Adrenal gland (tissue), 19 donors: ENCODE measurements at places on chromosomes 6 and 20.
A peak's percentile ranks its signal among the peaks of the same experiment; 100 is the strongest.

DNA sequence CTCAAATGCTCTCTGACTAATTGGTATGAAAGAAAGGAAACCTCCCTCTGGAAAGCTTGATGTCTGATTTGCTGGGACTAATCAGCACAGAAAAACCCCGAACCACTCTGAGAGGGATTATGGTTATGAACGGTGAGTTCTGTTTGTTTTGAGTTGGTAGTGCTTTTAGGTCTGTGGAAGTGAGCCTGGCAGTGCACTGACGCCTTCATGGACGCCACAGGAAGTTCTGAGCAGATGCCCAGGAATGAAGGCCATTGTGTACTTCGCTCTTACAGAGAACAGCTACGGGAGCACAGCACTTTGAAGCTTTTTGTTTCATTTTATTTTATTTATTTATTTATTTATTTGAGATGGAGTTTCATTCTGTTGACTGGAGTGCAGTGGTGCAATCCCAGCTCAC lies 754.1 kb downstream of the QKI start:
- no peak overlapping the region for H3K27ac ChIP-seq
- H3K27me3 ChIP-seq, result no peaks in the 10 kb centered on the region
- no peak for DNase-seq
- no peak overlapping the region for H3K4me3 ChIP-seq
- H3K36me3 ChIP-seq, result no peaks in the 10 kb centered on the region

DNA sequence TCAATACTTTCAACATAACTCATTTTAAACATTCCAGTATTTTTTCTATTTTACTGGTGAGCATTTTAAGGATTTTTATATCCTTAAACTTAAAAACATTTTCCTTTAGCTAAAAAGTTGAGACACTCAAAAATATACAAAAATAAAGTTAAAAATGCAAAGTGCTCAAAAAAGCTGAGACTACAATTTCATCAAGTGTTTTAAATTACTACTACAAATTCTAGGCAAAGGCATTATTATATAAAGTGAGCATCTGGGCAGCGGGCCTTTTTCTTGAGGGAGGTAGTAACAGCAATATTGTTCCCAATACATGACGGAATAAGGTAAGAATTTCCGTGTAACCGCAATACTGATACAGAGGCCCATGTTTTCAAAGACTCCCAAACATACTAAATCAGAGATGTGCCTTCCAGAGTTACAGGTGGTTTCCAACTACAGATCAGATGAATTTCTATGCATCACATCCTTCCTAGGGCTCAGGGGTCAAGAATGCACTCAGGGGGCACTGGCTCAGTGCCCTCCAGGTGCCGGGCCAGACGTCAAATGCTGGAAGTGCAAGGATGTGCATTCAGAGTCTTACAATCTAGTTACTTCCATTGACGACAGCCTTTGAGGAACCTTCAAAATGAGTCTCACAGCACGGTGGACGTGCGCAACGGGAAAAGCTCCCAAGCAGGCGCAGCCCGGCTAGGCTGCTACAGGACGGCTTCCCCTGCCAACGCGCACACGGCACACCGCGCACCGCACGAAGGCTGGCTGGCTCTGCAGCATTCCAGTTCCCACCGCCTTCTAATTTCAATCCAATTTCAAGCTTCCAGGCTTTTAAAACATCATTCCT lies 1.7 kb downstream of the PHF10 start:
- no peaks in the 10 kb centered on the region for H3K36me3 ChIP-seq
- peak overlapping the region; percentile 83 for H3K4me3 ChIP-seq
- H3K27me3 ChIP-seq, result no peaks in the 10 kb centered on the region
- peaks cover 10% of the 10 kb centered on the region for H3K4me1 ChIP-seq
- peak; percentile 52 for DNase-seq
- H3K27ac ChIP-seq, result peak overlapping the region; percentile 83

DNA sequence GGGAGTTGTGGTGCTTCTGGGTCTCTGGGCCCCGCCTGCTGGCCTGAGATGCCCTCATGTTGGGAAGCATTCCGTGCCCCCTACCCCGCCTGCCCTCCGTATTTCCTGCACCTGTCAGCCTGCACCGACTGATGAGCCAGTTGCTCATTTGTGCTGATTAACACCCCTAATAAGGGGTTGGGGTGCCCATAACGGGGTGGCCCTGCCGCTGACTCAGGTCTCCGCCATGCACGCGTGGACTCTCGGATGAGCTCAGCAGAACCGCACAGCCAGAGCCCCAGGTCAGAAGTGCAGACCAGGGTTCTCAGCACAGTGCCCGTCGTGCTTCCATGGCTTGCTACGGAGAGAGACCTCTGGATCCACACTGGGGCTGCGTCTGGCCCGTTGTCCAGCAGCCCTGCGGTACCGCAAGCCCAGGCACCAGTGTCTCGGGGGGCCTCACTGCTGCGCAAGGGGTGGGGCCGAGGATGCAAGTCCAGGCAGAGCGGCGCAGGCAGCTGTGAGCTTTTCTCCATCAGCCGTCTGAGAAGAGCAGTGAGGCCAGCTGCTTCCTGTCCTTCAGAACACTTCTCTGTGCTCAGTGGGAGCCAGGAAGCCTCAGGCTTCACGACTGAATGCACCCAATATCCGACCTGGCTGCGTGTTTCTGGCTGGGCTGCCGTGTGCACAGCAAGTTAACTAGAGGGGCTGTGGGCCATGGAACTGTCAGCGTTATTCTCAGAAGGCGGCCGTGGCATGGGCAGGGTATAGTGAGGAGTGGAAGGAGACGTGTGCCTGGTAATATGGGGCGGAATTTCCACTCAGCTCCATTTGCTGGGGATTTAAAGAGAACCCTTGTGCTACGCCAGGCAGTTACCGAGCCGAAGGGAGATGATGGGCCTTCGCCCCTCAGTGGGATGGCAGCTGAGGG lies 18.6 kb downstream of the MTG2 start:
- H3K36me3 ChIP-seq, result peaks cover 51% of the 10 kb centered on the region
- no peaks in the 10 kb centered on the region for H3K27me3 ChIP-seq
- H3K4me1 ChIP-seq, result no peaks in the 10 kb centered on the region
- DNase-seq, result no peak
- no peak overlapping the region for H3K27ac ChIP-seq

DNA sequence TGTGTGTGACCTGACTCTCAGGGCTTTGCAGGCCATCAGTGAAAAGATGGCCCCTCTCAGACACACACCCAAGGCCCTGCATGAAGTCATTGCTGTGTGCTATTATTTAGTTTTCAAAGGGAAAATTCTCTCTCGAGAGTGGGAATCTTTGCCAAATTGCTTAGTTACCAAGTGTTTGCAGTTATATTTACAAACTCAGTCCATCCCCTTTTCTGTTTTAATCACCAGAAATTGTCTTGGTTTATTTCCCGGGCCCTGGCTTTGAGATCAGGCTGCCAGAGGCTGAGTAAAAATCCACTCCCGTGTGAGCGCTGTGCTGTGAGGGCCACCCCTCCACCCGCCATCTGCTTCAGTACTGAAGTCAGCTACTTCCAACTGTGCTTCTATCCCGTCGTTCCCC lies 163.1 kb downstream of the SOD2 start:
- H3K4me3 ChIP-seq, result no peak overlapping the region
- H3K27ac ChIP-seq, result no peak overlapping the region
- H3K4me1 ChIP-seq, result no peaks in the 10 kb centered on the region

GRCh38 chr6:114739656-114740055 lies 396.8 kb upstream of the HS3ST5 start:
- no peaks in the 10 kb centered on the region for H3K4me1 ChIP-seq
- H3K36me3 ChIP-seq, result no peaks in the 10 kb centered on the region
- H3K4me3 ChIP-seq, result no peak overlapping the region
- H3K27ac ChIP-seq, result no peak overlapping the region

- no peak overlapping the region for H3K4me3 ChIP-seq
- no peaks in the 10 kb centered on the region for H3K4me1 ChIP-seq
- no peaks in the 10 kb centered on the region for H3K27me3 ChIP-seq
- H3K27ac ChIP-seq, result no peak overlapping the region
- peaks cover 68% of the 10 kb centered on the region for H3K36me3 ChIP-seq
- DNase-seq, result no peak
Measured at GRCh38 chr6:2890976-2891767, 11.9 kb downstream of the SERPINB9 start.

DNA sequence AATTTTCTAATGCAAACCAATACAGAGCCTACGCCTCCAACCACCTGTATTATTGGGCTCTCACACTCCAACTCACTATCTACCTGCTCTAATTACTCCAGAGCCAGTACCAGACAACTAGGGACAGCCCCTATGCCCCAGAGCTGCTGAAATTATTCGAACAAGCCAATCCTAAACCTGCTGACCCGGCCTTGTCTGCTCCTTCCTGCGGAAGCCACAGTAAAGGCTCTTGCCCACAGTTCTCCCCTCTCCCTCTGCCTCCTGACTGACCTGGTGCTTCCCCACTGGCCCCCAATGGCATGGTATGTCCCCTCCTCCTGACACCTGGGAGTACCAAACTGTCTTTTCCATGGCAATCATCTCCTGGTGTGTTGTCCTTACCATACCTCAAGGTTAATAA lies 4.1 kb upstream of the TOX2 start:
- DNase-seq, result no peak
- peaks cover 13% of the 10 kb centered on the region for H3K27me3 ChIP-seq
- H3K27ac ChIP-seq, result no peak overlapping the region
- H3K36me3 ChIP-seq, result no peaks in the 10 kb centered on the region
- H3K4me3 ChIP-seq, result no peak overlapping the region
- H3K4me1 ChIP-seq, result no peaks in the 10 kb centered on the region
